ENCODE measurements at places on chromosomes 1 and 21.

- no peak for DNase-seq
Observed at GRCh38 chr1:147850737-147851136, 51.9 kb upstream of the GJA8 start.

DNA sequence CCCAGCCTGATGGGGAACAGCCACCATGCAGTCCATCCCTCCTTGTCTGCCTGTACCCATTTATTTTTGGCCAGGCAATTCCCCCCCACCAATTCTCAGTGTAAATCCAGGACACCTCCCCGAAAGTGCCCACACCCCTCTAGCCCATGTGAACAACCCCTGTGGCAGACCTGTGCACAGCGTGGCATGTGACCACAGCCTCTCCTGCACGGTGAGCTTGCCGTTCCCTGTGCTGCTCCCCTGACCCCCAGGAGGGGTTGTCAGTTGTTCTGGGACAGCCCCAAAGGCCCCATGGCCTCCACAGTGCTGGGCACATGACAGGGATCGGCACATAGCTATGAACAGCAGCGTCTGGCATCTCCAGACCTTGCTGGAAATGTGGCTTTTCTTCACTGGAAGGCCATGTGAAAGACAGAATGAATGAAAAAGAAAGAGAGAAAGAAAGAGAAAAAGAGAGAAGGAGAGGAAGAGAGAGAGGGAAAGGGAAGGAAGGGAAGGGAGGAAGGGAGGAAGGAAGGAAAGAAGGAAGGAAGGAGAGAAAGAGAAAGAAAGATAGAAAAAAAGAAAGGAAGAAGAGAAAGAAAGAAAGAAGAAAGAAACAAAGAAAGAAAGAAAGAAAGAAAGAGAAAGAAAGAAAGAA lies 3.9 kb downstream of the CAPN9 start:
- no peak for DNase-seq

DNA sequence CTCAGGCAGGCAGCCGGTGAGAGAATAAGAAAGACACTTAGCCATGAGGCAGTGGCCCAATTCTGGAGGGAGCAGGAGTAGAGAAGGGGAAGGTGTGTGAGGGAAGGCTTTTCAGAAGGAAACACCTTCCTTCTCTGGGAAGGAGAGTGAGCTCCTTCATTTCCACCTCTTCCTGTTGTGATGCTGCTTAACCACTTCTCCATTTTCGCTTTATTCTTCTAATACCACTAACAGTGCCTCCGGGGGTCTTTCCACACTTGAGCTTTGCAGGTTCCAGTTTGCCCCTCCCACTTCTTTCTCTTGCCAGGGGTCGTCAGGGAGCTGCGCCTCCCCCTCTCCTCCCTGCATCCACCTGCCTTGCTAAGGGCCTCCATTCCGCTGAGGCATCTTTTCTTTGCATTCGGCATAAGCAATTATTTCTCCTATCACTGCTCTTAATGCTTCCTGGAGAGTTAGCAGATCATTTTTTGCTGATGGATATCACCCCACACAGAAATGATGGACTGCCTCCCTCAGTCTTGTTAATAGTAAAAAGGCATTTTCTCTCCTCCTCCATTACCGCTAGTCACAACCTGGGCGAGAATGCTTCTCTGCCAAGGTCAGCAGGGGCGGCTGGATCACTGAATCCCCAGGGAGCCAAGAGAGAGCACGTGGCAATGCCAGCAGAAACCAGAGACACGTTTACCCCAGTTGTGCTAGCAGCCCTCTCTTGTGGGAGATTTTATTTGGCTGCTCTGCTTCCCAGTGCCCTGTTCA lies 74.8 kb downstream of the ELAVL4 start:
- DNase-seq = no peak

DNA sequence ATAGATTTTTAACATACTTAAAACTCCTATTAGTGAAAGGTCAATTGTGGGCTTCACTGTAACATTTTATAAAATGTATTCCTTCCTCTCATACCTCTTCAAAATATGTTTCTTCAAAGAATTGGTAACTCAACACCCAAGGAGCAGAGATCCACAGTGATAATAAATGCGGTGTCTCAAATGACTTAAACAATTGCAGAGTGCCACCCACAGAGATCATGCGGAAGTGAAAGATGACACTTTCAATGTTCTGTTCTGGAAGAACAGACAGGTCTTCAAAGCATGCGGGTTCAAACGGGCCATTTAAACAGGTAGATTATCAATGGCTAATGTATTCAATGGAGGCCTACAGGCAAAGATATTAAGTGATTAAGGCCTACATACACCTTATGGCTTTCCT lies 157.0 kb upstream of the GREM2 start:
- DNase-seq = no peak

DNA sequence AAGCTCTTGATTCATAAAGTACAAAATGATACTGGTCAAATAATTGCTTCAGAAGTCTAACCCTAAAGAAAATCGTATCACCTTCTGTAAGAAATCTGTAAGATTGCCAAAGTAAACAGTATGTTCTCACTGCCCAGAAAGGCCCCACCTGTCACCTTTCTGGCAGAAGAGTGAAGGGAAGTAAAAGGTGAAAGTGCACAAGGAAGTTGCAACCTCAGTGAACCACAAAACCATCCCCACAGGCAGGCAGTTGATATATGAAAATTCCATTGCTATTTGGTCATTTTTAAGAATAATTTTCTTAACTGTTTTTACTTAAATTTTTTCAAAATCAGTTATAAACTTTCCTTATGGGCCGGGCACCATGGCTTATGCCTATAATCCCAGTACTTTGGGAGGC lies 48.5 kb upstream of the FBXO28 start:
- DNase-seq = no peak

DNA sequence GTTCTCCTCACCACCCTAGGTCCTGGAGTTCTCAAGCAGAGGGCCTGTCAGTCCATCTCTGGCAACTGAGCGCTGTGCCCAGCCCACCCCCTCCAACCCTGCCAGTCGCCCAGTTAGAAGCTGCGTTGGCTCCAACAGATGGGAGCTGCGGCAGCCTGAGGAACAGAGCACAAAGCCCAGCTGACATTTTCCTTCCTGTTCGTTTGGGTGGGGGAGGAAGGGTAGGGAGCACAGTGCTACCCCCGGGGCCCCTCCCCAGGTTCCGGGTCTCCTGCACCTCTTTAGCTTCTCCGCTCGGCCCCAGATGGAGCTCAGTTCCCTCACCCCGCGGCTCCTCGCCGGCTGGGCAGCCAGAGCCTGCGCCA lies 1.4 kb downstream of the LRRN2 start:
- no peak for DNase-seq

DNA sequence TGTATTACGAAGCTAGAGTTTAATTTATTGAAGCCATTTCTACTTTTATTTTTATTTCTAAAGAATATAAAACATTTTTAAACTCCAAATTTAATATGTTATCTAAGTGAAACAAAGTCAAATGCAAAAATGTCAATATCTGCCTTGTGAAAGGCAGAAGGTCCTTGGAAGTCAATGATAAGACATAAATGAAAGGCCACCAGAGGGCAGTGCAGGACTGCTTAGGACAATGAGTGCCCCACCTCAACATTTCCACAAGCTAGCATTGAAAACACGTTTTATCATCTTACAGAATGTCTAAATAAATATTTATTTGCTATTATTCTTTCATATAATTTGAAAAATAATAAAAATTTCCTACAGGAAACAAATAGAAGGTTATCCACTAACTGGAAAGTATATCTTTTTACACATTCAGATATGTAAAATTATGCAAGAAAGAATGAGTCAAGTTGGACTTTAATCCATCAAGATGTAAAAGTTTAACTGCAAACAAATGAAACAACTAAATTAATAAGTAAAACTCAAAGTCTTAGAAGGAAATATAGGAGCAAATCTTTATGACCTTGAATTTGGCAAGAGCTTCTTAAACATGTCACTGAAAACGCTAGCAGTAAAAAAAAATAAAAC lies 140.1 kb upstream of the FMN2 start:
- DNase-seq = peak; percentile 24

- no peak for DNase-seq
Observed at GRCh38 chr1:156128654-156129597, 14.4 kb downstream of the LMNA start.

GRCh38 chr1:27394925-27395324 lies 2.5 kb downstream of the GPR3 start:
- no peak for DNase-seq

DNA sequence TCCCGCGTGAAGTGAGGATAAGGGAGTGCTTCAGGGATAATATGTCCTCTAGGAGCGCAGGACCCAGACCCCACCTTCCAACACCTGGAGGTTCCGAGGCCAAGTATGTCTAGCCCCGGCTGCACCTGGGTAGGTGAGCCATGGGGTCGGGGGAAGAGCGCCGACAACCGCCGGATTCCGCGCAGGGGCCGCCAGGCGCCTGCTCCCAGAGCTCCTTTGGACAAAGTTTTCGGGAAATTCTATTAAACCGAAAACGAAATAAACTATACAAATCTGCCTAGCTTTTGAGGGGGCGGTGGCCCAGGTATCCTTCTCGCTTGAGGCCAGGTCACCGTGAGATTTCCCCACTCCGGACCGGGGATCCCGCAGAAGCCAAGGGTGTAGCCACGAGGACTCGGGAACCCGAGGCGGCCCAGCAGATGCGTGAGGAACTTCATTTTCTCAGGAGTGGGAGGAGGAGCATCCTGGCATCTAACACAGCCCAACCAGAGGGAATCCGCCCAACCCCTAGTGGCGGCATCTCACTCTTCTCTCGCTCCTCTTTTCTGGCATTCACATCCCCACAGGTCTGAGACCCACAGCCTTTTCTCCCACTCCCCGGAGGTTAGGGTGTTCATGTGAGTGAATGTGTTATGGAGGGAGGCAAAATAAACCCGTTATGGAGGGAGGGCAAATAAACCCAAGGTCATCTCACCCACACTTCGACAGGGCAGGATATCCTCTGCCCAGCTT lies 2.3 kb upstream of the DMRTA2 start:
- DNase-seq = no peak

DNA sequence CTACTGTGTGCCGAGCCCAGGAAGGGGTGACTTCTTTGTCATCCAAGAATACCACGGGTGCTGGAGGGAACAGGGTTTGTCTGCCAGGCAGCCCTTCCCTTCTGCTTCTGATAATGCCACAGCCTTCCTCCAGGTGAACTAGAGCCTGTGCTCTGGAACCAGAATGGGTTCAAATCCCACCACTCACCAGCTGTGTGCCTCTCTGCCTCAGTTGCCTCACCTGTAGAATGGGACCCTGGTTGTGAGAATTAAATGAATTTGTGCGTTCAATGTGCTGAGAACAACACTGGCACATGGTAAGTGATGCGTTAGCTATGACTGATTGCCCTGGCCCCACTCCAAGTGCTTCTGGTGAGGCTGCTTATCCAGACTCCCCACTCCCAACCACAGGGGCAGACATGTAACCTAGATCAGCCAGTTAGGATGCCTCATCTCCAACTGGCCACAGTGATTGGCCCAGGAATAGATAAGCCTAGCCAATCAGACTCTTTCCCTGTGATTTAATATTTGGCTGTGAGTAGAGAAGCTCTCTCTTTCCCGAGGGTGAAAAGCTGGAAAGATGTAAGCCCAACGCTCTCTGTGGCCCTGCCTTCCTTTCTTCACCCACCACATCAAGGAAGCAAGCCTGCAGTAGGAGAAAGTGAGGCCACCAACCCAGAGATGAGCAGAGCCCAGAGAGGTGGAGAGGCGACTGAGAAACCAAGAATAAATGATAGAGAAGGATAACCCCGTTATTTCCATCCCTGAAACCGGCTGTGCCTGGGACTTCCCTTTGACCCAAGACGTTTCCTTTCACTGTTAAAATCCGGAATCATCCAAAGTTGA lies 20.8 kb upstream of the LAPTM5 start:
- DNase-seq = peak; percentile 44

DNA sequence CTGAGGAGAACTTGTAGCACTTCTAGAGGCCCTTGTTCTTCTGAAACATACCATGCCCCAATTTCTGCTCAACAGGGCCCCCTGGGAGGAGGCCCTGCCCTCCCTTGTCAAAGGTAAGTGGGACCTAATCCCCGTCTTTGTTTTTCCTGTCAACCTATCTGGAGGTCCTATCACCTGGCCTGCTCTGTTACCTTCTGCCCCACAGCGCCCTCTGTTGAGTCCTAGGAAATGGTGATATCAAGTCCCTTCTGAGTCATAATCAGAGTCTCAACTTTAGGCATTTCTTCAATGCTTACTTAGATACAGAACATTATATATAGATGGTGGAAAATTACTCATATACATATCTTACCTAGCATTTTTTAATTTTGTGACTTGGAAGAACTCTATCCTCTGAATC lies 28.2 kb upstream of the FCRL4 start:
- DNase-seq = peak; percentile 10
